Activated CD8-positive, alpha-beta T cell treated with anti-CD3 and anti-CD28 coated beads, Interleukin-2, amount 10 ng/mL, durations not matched to agents 7 days and 5 days (primary cell): ENCODE measurements at places on chromosomes 12 and 14. TPM values are rescaled to one million over a fixed set of nuclear protein-coding genes. Genes with fewer than 3 reads are reported as not detected.

GRCh38 chr12:53971129-53971528 is 1.8 kb upstream of the HOXC11 start:
- DNase-seq = no peak
- H3K36me3 ChIP-seq = peaks cover 9% of the 10 kb centered on the region
- no peak overlapping the region for H3K4me3 ChIP-seq
- H3K27ac ChIP-seq = no peak overlapping the region
- H3K4me1 ChIP-seq = peaks cover 19% of the 10 kb centered on the region
- peaks cover 90% of the 10 kb centered on the region for H3K27me3 ChIP-seq

DNA sequence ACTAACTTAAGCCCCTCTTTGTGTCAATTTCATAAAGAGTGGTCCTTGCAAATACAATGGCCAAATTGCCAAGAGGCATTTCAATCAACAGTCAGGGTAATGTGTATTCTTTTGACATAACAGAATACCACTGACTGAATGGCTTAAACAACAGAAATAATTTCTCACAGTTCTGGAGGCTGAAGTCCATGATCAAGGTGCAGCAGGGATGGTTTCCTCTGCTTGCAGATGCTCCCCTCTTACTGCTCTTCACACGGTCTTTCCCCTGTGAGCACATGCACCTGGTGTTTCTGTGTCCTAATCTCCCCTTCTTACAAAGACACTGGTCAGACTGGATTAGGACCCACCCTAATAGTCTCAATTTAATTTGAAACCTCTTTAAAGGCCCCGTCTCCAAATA is 31.9 kb downstream of the FGFR1OP2 start:
- H3K27ac ChIP-seq = no peak overlapping the region
- H3K4me3 ChIP-seq = no peak overlapping the region
- peaks cover 10% of the 10 kb centered on the region for H3K4me1 ChIP-seq
- DNase-seq = no peak
- H3K36me3 ChIP-seq = peaks cover 51% of the 10 kb centered on the region
- H3K27me3 ChIP-seq = no peaks in the 10 kb centered on the region

- H3K27me3 ChIP-seq = peaks cover 13% of the 10 kb centered on the region
- H3K27ac ChIP-seq = no peak overlapping the region
- H3K36me3 ChIP-seq = no peaks in the 10 kb centered on the region
- H3K4me3 ChIP-seq = peak overlapping the region; percentile 5
- DNase-seq = no peak
- H3K4me1 ChIP-seq = peaks cover 19% of the 10 kb centered on the region
Measured at GRCh38 chr14:70018230-70018629, 139.0 kb downstream of the SMOC1 start.

DNA sequence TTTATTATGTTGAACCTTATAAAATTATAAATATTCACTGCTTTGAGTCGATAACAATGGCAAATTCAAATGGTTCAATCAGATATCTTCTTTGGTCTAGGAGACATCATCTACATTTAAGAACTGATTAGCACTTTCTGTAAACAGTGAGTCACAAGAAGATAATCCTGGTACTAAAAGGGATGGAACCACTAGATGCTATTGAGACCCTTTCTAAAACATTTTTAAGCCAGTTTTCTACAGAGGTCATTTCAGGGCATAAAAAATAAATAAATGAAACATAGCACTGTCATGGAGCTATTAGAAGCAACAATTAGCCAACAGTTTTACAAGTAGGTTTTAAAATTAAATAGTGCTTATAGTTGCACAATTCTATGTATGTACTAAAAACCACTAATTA is 212.2 kb downstream of the DUSP6 start:
- peaks cover 30% of the 10 kb centered on the region for H3K4me1 ChIP-seq
- DNase-seq = no peak
- H3K27me3 ChIP-seq = no peaks in the 10 kb centered on the region
- H3K4me3 ChIP-seq = no peak overlapping the region

DNA sequence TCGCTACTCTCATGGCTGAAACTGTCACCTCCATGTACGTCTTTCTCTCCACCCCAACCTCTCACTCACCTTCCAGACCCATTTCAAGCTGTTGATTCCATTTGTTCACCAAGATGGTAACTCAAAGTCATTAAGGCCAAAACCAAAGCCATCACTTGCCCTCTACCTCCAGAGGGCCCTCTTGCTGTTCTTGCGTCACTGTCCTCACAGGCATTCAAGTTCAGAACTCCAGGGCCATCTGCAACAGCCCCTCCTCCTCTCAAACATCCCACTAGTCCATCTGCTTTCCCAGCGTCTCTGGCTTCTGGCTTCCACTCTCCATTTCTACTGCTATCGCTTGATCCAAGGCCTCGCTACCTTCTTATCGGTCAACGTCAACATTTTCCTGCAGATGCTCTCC is 74.5 kb downstream of the VWF start:
- H3K36me3 ChIP-seq = no peaks in the 10 kb centered on the region
- peaks cover 4% of the 10 kb centered on the region for H3K27me3 ChIP-seq
- H3K4me1 ChIP-seq = no peaks in the 10 kb centered on the region
- DNase-seq = no peak

OAS1 gene
- total RNA-seq = 146 TPM
